ENCODE measurements at places on chromosomes 3 and 15.

DNA sequence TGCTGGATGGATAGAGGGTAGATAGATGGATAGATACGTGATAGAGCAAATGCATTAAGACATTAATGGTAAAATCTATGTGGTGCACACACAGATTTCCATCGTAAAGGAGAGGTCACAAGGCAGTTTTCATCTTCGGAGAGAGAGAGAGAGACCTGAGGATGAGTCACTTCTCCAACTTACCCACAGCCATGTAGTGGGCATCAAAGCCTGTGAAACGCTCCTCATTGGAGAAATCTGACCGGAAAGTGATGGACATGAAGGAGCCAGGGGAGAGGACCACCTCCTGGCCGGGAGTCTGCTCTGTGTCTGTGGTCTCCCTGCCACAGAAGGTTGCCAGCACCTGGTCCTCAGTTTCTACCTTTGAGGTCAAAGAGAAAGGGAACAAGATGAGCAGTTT lies 29.2 kb downstream of the MASP1 start:
- DNase-seq: no peak

DNA sequence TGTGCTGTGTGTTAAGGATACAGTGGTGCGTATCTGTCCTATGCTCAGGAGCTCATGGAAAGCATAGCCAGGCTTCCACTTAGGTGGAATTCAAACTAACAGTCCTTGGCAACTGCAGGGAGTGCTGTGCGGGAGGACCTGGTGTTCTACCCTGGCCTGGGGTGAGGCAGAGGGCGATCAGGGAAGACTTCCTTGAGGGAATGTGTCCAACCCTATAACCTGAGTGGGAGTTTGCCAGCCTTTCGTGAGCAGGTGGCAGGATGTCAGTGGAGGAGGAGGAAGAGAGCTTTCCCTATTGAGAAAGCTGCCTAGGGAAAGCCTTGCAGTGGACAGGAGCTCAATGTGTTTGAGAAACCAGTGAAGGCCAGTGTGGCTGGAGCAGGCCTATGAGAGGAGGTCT lies 271.1 kb upstream of the C2CD4B start:
- no peak for DNase-seq

GRCh38 chr3:12622335-12622734 lies 41.6 kb downstream of the RAF1 start:
- no peak for DNase-seq

DNA sequence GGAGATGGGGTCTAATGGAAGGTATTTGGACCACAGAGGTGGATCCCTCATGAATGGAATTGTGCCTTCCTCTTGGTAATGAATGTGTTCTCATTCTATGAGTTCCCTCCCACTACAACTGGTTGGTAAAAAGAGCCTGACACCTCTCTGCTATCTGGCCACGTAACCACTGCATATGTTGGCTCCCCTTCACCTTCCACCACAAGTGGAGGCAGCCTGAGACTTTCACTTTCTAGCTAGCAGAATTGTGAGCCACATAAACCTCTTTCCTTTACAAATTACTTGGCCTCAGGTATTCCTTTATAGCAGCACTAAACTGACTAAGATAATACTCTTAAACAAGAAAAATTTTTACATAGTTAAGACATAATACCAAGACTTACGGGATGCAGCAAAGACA lies 155.3 kb downstream of the NR1I2 start:
- DNase-seq: no peak

DNA sequence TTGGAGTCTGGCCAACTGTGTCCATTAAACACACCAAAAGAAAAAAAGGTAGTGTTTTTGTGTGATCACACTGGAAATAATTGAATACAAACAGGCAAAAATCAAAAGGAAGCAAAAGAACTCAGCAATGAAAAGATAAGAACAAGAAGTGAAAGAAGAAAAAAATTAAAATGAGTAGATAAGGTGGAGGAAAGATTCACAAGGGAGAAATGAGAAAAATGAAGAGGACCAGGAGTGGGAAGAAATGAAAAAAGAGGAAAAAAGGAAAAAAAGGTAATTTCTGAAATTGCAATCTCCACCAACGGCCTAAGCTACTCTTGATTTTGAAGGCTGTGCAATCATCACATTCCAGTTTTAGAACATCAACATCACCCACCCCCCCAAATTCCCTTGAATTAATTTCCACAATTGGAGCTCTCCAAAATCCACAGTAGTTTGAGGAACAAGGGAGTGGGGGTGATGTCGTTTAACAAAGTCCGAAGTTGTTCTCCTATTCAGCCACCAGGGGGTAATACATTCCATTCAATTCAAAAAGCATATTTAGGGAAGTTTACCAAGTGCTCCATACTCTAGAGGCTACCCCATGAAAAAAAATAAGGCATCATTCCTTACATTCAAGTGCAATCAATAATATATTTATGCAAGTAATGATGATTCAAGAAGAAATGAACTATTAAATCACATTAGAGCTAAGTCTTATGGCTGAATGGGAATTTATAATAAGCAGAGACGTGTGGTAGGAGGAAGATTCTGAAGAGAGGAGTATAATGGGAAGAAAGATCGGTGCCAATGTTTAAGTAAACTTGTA lies 37.4 kb downstream of the ZNF860 start:
- DNase-seq: no peak

All from activated T-cell treated with anti-CD3 and anti-CD28 coated beads, Interleukin-2, amount 50 U/mL, for 1 hour (primary cell).